GM12878 (cell line): ENCODE measurements at places on chromosomes 7 and 10. TPM values are rescaled to one million over a fixed set of nuclear protein-coding genes. Genes with fewer than 3 reads are reported as not detected.

DNA sequence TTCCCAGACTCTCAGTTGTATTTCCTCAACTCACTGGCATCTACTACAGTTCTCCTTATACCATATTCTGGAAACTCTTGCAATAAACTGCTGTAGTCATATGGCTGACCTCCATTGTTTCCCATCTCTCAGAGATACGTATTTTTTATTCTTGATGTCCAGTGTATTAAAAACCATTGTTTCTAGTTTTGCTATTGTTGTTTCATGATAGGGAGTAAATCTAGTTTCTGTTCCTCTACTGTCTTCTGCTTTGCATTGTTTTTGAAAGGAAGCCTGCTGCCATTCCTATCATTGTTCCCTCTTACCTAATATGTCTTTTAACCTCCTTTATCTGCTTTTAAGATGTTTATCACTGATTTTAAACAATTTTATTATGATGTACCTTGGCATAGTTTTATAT lies 255.0 kb downstream of the ADK start:
- no peaks in the 10 kb centered on the region; the same call in 1 of the 2 replicates for H3K36me3 ChIP-seq
- H3K4me1 ChIP-seq: no peaks in the 10 kb centered on the region
- no peak for DNase-seq
- no peak overlapping the region for H3K27ac ChIP-seq
- no peaks in the 10 kb centered on the region for H3K27me3 ChIP-seq

- H3K4me1 ChIP-seq: peaks cover 11% of the 10 kb centered on the region
- no peak for DNase-seq
- no peak overlapping the region for H3K4me3 ChIP-seq
- H3K27ac ChIP-seq: no peak overlapping the region
- H3K27me3 ChIP-seq: peaks cover 16% of the 10 kb centered on the region
- no peaks in the 10 kb centered on the region for H3K36me3 ChIP-seq
Measured at GRCh38 chr10:100728928-100729861, 16.2 kb upstream of the PAX2 start.

DNA sequence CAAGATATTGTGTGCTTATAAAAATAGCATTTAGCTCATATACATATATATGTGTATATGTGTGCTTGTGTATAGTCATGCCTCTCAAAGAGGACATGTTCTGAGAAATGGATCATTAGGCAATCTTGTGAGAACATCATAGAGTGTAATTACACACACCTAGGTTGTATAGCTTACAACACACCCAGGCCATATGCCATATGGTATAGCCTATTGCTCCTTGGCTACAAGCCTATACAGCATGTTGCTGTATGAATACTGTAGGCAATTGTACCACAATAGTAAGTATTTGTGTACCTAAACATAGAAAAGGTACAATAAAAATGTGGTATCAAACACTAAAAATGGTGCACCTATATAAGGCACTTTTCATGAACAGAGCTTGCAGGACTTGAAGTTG lies 1510.5 kb upstream of the LRRTM3 start:
- no peaks in the 10 kb centered on the region for H3K27me3 ChIP-seq
- no peaks in the 10 kb centered on the region for H3K4me1 ChIP-seq

DNA sequence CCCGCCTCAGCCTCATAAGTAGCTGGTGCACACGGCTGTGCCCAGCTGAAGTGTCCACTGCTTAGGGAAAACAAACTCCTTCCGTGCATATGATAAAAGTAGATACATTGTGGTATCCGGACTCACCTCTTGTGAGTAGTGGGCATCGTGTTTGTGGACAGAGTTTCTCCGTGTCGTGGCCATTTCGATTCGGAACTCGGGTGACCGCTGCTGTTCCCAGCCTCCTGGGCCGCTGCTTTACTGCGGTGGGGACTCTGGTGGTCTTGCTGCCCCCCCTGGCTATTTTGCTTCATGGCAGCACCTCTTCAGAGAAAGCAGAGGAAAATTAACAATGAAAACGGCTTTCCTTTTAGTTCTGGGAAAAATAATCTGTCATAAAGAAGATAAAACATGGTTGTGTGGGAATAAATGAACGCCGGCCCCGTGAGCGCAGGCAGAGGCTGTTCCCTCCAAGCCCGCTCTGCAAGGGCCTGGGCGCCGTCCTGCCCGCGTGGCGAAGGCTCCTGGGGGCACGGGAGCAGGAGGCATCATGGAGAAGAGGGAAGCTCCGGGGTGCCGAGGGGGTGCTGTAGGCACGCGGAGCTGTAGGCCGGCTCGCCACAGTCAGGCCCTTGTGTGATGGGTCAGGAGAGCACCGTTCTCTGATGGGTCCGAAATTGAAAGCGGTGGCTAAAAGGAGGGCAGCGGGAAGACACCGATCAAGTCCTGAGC lies 107.4 kb downstream of the ACTR3B start:
- no peaks in the 10 kb centered on the region for H3K36me3 ChIP-seq
- no peak for DNase-seq
- H3K4me1 ChIP-seq: no peaks in the 10 kb centered on the region
- H3K27ac ChIP-seq: no peak overlapping the region
- no peaks in the 10 kb centered on the region for H3K27me3 ChIP-seq

GRCh38 chr7:18590744-18591340 lies 95.3 kb downstream of the HDAC9 start:
- H3K36me3 ChIP-seq: no peaks in the 10 kb centered on the region; the same call in 1 of the 2 replicates
- no peak overlapping the region for H3K27ac ChIP-seq
- H3K4me1 ChIP-seq: no peaks in the 10 kb centered on the region
- DNase-seq: no peak

DNA sequence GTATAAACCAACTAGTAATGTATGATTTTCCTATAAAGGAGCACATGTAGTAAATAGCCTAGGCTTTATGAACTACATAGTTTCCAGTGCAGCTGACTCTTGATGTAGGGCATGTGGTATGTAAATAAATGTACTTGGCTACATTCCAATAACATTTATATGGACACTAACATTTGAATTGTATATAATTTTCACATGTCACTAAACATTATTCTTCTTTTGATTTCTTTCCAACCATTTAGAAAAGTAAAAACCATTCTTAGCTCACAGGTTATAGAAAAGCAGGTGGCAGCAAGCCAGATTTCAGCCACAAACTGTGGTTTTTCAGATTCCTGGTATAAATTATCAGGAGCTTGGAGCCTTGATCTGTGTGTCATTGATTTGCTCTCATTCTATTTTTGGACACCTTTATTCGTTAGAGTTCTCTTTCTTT lies 1182.0 kb downstream of the CNTNAP2 start:
- H3K4me3 ChIP-seq: no peak overlapping the region
- no peaks in the 10 kb centered on the region for H3K36me3 ChIP-seq
- no peaks in the 10 kb centered on the region for H3K4me1 ChIP-seq
- H3K27me3 ChIP-seq: no peaks in the 10 kb centered on the region

DNA sequence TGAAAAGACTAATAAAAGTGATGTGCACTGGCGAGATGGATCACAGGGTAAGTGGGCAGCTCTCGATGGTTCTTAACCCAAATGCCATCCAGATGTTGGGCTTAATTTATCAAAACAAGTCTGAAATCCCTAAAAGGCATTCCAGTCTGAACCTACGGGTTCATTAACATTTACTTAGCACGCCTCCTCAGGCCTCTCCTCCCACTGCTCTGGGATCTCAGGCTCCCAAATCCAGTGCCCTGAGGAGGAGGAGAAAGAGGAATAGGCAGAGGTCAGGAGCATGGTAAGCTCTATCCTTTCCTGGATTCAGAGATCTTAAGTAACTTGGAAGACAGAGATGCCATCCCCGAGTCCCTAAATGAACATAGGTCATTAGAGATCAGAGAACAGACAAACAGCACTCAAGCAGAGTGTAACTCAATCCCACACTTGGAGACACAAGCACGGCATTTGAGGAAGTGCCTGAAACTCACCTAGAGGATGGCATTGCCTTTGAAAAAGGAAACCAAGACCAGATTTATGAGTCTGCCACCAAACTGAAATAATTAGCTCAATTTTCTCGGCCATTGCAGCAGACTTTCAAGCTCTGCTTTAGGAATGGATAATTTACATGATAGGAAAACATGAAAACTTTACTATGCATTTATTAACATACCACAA lies 140.9 kb downstream of the CXCL12 start:
- no peak overlapping the region for H3K4me3 ChIP-seq
- no peak overlapping the region for H3K27ac ChIP-seq
- H3K36me3 ChIP-seq: no peaks in the 10 kb centered on the region

GRCh38 chr10:86316990-86317389 lies 49.6 kb downstream of the GRID1 start:
- H3K27me3 ChIP-seq: peaks cover 5% of the 10 kb centered on the region
- H3K36me3 ChIP-seq: no peaks in the 10 kb centered on the region
- H3K4me1 ChIP-seq: no peaks in the 10 kb centered on the region
- DNase-seq: no peak

- H3K36me3 ChIP-seq: no peaks in the 10 kb centered on the region
- H3K4me1 ChIP-seq: no peaks in the 10 kb centered on the region
- no peaks in the 10 kb centered on the region for H3K27me3 ChIP-seq
- peak overlapping the region; percentile 74 for H3K4me3 ChIP-seq
Measured at GRCh38 chr10:110671788-110672579, 27.8 kb downstream of the RBM20 start.

- no peaks in the 10 kb centered on the region for H3K36me3 ChIP-seq
- no peak overlapping the region for H3K4me3 ChIP-seq
- no peak for DNase-seq
Measured at GRCh38 chr10:119723624-119724023, 2.2 kb upstream of the INPP5F start.

DNA sequence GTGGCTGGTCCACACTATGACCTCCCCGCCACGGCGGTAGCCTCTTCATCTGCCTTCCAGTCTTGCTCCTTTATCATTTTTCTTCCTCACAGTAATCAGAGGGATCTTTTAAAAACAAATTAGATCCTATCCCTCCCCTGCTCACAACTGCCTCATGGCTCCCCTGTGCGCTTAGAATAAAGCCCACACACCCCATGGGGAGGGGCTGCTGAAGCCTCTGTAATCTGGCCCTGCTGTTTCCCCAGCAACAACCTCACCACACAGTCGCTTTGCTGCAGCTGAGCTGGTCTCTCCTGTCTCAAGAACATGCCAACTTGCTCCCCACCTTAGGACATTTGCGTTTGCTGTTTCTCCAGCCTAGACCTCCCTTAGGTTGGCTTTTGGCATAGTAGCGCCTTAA lies 41.0 kb downstream of the SP8 start:
- no peak for DNase-seq
- H3K4me1 ChIP-seq: no peaks in the 10 kb centered on the region
- H3K4me3 ChIP-seq: no peak overlapping the region
- no peaks in the 10 kb centered on the region for H3K36me3 ChIP-seq

Gene MPLKIP
- 78.8 and 84.7 TPM in 2 replicates for polyA plus RNA-seq

Gene SPDYE2
- polyA plus RNA-seq: 2.7 and 4.4 TPM in 2 replicates

Gene OR2A1
- polyA plus RNA-seq: 0.05 TPM in 1 of 2 replicates, not detected in the other

Gene PNLIPRP1
- not detected in 2 replicates for polyA plus RNA-seq

Gene CALHM1
- polyA plus RNA-seq: 0.06 and 0.26 TPM in 2 replicates
